ENCODE measurements at places on chromosomes 4 and X. TPM values are rescaled to one million over a fixed set of nuclear protein-coding genes. Genes with fewer than 3 reads are reported as not detected.

Gene PDLIM3
- 13.9 TPM for total RNA-seq

Gene GPR82
- 0.04 TPM for total RNA-seq

Gene TBC1D14
- 41.8 TPM for total RNA-seq

Gene F8A2
- not detected for total RNA-seq

Gene SPIN2B
- total RNA-seq = 7.4 TPM

Gene SLIT2
- total RNA-seq = 2.4 TPM

Gene S100G
- not detected for total RNA-seq

Gene STATH
- not detected for total RNA-seq

Gene FAT4
- 0.61 TPM for total RNA-seq

Gene CCSER1
- total RNA-seq = 1.2 TPM

Gene SLC38A5
- 9.6 TPM for total RNA-seq

Gene RAB33A
- 0.38 TPM for total RNA-seq

Gene BEX1
- total RNA-seq = 1.9 TPM

Gene LUZP4
- not detected for total RNA-seq

Gene SH3D19
- 35.5 TPM for total RNA-seq

Gene TLR1
- total RNA-seq = 2.5 TPM

Gene CLTRN
- 0.22 TPM for total RNA-seq

Gene UCP1
- not detected for total RNA-seq

Gene CENPVL2
- total RNA-seq = not detected

Gene VEGFC
- 3.8 TPM for total RNA-seq

Gene LAMP2
- total RNA-seq = 121 TPM

Gene TENM3
- total RNA-seq = 5.5 TPM

Gene SMIM43
- total RNA-seq = 0.38 TPM

Gene CDS1
- 28.6 TPM for total RNA-seq

Gene CXCL6
- 10.1 TPM for total RNA-seq

Gene SPATA4
- not detected for total RNA-seq
